ENCODE measurements at places on chromosomes 3 and 15. TPM values are rescaled to one million over a fixed set of nuclear protein-coding genes. Genes with fewer than 3 reads are reported as not detected.

Gene OCA2
- total RNA-seq, result not detected

Gene THRB
- total RNA-seq, result not detected

Gene CFAP91
- 0.76 TPM for total RNA-seq

Gene IQSEC1
- total RNA-seq, result 6.2 TPM

Gene SST
- total RNA-seq, result not detected

Gene CP
- not detected for total RNA-seq

Gene LDHAL6B
- not detected for total RNA-seq

Gene TGM5
- not detected for total RNA-seq

Gene FSTL1
- 483 TPM for total RNA-seq

Gene UROC1
- total RNA-seq, result not detected

Gene GP5
- total RNA-seq, result not detected

Gene ALDH1A3
- 14.9 TPM for total RNA-seq

Gene IL16
- under 0.01 TPM for total RNA-seq

Gene CLDN11
- total RNA-seq, result 169 TPM

Gene KNL1
- 18.5 TPM for total RNA-seq

Gene ROBO2
- total RNA-seq, result under 0.01 TPM

Gene DZIP1L
- 16.0 TPM for total RNA-seq

Gene CCRL2
- 2.1 TPM for total RNA-seq

Gene CLDN16
- under 0.01 TPM for total RNA-seq

Gene DLL4
- total RNA-seq, result 218 TPM

Gene ACAN
- not detected for total RNA-seq

Gene PARP15
- total RNA-seq, result 0.32 TPM

Gene EFHB
- total RNA-seq, result not detected

Gene GXYLT2
- total RNA-seq, result 0.65 TPM

Gene SLC22A13
- total RNA-seq, result not detected

Gene NDN
- total RNA-seq, result 38.0 TPM

Gene PGBD4
- total RNA-seq, result 1.4 TPM

Gene SRGAP3
- total RNA-seq, result not detected

Gene ATP10A
- not detected for total RNA-seq

Gene CCR1
- not detected for total RNA-seq

Gene SEC11A
- total RNA-seq, result 315 TPM

Gene DNAJB8
- total RNA-seq, result not detected

Gene A4GNT
- not detected for total RNA-seq

Gene TIMP4
- not detected for total RNA-seq

Gene KLHL6
- 18.2 TPM for total RNA-seq

Gene MON1A
- 20.5 TPM for total RNA-seq

Gene CCDC39
- total RNA-seq, result not detected

Gene PROK2
- total RNA-seq, result not detected

Gene RETNLB
- not detected for total RNA-seq

Gene C3orf80
- total RNA-seq, result not detected

Gene MESD
- total RNA-seq, result 15.3 TPM

Gene FAM162A
- total RNA-seq, result 21.4 TPM

Gene CSTA
- not detected for total RNA-seq

Gene SERP1
- 169 TPM for total RNA-seq

Gene COL6A5
- total RNA-seq, result not detected

Gene GOLGA8J
- not detected for total RNA-seq

Gene INSYN1
- not detected for total RNA-seq

Gene CHRD
- 0.15 TPM for total RNA-seq

Gene SEMA4B
- total RNA-seq, result 10.5 TPM

Gene FHIT
- total RNA-seq, result 0.32 TPM

Gene MINAR1
- 0.30 TPM for total RNA-seq

Gene SERPINI2
- not detected for total RNA-seq

Gene CISH
- total RNA-seq, result 0.15 TPM

Gene MOBP
- not detected for total RNA-seq
